ENCODE measurements at places on chromosomes 13 and 19.

DNA sequence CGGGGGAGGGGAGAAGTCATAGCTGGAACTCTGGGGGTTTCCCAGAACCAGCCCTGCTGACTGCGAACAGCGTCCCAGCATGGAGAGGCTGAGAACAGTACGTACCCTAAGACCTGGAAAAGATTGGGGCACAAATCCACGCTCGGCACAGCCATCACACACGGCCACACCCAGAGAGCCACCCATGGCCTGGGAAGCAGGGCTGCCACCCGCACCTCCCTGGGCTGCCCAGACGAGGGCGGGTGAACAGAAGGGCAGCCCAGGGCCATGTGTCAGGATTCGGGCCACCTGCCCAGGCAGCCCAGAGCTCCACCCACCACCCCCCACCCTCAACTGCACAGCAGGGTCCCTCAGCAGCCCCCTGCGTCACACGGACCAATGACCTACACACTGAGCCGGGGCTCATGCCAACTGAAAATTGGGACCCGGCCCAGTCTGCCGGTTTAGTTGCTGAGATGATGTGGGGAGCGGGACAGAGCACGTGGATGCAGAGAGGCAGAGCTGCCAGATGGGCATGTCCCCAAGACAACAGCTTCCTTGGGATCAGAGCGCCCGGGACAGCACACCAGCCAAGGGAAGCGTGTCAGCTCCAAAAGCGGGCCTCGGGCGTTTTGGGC is 8.5 kb downstream of the UBXN6 start:
- DNase-seq = no peak

GRCh38 chr19:37991841-37992248 is 84.8 kb downstream of the SIPA1L3 start:
- DNase-seq = no peak

DNA sequence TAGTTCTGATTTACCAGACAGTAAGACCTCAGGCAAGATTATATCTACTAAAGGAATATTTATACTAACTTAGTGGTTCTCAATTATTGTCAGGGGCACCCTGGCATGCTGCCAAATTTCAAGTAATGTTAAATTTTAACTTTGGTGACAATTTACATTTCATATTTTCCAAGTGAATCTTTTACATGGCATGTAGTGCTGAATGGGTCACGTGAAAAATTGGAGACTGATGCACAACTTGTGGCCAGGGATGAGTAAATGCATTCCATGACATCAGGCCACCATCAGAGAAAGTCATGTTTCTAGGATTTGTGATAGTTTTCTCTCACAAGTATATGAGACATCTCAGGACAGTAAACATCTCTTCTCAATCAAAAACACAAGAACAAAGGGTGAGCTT is 202.6 kb upstream of the SOX21 start:
- no peak for DNase-seq

DNA sequence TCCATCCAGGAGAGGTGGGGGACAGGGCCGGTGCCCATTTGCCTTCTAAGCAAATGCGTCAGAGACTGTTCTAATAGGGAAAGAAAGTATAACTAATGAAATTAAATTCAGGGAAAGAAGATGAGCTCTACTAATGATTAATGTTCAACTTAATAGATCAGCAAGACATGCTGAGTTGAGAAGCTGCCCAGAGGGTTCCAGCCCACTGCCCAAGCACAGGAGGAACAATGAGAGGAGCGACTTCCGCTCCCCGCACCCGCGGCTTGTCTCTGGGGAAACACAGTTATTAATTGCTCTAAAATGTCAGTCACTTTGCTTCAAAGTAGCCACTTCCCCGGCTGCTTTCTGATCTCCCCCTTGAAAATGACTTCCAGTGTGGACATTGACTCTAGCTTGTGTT is 331.3 kb downstream of the UQCRFS1 start:
- DNase-seq = no peak

- no peak for DNase-seq
These were observed 9.5 kb upstream of the MED26 start for GRCh38 chr19:16637535-16637934.

DNA sequence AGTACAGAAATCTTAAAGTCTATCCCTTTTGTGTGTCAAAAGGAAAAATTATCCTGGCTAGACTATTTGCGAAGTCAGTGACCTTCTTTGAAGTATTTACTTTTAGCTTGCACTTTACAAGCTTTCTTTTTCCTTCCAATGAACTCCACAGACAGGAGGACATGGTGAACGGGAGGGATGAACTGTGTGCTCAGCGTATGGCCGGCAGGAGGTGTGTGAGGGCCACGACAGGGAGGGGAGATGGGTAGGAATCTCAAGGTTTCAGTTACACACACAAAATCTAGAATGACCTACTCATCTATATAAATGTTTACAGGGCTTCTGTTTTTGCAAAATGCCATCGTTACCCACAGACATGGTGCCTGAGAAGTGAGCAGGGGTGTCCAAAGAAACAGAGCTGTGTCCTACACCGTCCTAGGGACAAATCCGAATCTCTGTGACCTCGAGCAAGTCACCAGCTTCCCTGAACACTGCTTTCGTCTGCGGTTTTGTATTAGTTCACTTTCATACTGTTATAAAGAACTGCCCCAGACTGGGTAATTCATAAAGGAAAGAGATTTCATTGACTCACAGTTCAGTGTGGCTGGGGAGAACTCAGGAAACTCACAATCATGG is 537.2 kb downstream of the LIG4 start:
- DNase-seq = no peak

DNA sequence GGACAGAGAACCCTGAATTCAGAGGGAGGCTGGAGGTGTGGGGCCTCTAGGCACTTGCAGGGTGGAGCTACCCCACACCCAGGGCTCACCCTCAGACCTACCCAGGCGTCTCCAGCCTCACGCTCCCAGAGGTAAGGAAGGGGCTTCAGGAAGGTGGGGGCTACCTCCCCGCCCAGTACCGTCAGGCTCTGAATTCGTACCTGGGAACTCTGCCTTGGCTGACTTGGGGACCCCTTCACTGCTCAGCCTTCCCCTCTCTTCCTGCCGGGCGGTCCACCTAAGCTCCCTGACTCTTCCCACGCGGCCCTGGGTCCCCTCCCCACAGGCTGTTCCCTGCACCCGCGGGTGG is 28.5 kb upstream of the PARP4 start:
- no peak for DNase-seq

- no peak for DNase-seq
These were observed 179.4 kb downstream of the KLF12 start for GRCh38 chr13:73954808-73955207.

GRCh38 chr19:16922949-16923348 is 34.1 kb downstream of the F2RL3 start:
- DNase-seq = no peak

DNA sequence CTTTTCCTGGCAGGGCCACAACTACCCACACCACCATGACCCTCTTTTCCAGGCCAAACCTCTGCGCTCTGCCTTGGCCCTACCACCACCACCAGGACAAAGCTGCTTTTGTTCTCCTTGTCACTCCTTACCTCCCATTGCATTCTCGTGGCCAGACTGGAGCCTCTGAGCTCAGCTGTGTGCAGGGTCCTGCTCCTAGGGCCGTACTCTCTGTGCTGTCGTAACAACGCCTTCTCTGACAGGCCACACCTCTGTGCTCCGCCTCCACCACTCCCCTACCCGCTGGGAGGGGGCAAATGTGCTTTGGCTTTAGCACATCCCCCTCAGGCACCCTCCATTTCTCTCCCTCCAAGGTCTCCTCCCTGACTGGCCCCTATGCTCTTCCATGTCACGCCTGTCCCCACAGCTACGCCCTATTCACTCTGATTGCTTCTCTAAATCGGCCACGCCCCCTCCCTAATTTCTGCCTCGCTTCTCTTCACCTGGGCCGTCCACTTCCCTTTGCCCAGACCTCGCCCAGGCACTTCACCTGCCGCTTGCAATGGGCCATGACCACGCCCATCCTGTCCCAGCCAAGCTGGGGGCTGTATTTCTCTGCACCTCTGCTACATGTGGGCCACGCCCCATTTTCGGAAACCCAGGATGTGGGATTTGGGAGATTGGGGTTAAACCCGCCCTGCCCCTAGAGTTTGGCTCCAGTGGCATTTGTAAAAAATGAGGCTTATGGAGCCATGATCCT is 472.3 kb downstream of the KLF12 start:
- no peak for DNase-seq

GRCh38 chr13:29710511-29710910 is 115.0 kb upstream of the SLC7A1 start:
- DNase-seq = no peak

DNA sequence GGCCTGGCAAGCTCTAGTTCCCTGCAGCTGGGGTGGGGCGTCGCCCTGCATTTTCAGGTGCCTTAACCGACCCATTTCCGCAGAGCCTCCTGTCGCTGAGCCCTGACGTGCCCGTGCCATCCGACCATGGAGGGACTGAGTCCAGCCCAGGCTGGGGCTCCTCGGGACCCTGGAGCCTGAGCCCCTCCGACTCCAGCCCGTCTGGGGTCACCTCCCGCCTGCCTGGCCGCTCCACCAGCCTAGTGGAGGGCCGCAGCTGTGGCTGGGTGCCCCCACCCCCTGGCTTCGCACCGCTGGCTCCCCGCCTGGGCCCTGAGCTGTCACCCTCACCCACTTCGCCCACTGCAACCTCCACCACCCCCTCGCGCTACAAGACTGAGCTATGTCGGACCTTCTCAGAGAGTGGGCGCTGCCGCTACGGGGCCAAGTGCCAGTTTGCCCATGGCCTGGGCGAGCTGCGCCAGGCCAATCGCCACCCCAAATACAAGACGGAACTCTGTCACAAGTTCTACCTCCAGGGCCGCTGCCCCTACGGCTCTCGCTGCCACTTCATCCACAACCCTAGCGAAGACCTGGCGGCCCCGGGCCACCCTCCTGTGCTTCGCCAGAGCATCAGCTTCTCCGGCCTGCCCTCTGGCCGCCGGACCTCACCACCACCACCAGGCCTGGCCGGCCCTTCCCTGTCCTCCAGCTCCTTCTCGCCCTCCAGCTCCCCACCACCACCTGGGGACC is 1.2 kb downstream of the ZFP36 start:
- DNase-seq = peak; percentile 89

- DNase-seq = no peak
These were observed 3.1 kb downstream of the SLC1A5 start for GRCh38 chr19:46785054-46785979.

DNA sequence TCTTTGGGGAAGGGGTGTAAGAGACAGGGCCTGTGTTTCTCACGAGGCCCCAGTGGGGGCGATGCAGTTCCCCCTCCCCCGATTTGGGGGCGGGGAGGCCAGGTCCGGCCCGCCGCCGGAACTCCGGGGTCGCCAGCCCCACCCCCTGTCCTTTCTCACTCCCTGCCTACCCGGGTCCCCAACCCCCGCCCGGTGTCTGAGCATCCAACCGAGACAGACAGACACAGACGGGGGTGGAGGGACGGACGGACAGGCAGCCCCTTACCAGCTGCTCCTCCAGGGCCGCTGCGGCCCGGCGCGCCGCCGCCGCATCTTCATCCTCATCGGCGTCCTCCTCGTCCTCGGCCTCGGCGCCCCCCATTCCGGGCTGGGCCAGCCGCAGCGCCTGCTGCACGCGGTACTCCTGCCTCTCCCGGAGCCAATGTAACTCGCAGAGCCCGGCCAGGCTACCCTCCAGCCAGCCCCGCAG is 397 bp downstream of the DACT3 start:
- DNase-seq = peak; percentile 70

GRCh38 chr13:25384758-25385410 is 13.1 kb downstream of the ATP8A2 start:
- DNase-seq = no peak

DNA sequence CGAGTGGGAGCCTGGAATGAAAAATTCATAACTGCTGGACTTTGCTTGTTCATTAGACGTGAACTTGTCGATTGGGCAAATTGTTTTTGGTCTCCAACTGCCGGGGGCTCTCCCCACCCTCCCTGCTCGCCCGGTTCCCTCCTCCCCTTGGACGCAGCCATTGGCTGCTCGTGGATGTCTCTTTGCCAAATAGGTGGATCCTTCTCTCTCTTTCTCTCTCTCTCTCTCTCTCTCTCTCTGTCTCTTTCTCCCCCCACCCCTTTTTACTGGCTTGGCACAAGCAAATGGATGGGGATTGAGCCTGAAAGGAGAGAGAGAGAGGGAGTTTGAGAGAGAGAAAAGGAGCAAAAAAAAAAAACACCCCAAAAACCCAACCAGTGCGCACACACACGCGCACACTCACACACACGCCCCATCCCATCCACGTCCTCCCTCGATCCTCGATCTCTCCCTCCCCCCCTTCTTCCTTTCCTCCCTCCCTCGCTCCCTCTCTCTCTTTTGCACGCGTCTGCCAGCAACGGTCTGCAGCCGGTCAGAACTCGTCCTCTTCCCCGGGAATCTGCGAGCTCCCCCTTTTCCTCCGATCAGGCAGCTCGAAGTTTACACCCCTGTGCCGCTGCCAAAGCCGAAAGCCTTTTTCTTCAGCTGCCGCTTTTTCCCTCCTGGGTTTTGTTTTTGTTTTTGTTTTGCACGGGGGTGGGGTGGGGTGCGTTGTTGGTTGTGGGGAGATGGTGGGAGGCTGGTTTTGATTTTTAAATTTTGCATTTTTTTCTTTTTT is 27.8 kb downstream of the NFIX start:
- DNase-seq = no peak

GRCh38 chr19:8641908-8642547 is 11.6 kb downstream of the NFILZ start:
- DNase-seq = no peak

- DNase-seq = no peak
These were observed 4.2 kb downstream of the POLR2E start for GRCh38 chr19:1090731-1091543.

GRCh38 chr19:887072-887471 is 5.9 kb downstream of the MED16 start:
- DNase-seq = no peak

- DNase-seq = no peak
These were observed 44.3 kb downstream of the COLGALT1 start for GRCh38 chr19:17599780-17600179.

DNA sequence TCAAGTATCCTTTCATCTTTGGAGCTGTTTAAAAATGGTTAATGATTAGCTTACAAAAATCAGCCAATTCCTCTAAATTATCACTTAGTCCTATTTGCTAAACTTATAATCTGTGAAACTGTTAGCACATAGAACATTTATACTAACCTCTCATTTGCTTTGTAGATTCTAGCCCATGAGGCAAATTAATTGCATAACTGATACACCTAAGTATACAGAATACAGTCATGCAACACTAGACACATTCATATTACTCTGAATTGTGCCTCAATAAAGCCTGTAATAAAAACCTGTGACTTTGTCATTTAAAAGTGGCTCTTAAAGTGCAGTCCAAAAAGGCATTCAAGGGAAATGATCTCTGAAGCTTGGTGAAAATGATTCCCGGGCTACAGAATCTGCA is 21.0 kb downstream of the SERPINE3 start:
- no peak for DNase-seq
